ENCODE measurements at places on chromosomes 7 and 10. TPM values are rescaled to one million over a fixed set of nuclear protein-coding genes. Genes with fewer than 3 reads are reported as not detected.

- H3K4me3 ChIP-seq: peak overlapping the region; percentile 65
- H3K27me3 ChIP-seq: no peaks in the 10 kb centered on the region
- H3K27ac ChIP-seq: peak overlapping the region; percentile 48
- peaks cover 9% of the 10 kb centered on the region for H3K4me1 ChIP-seq
- no peaks in the 10 kb centered on the region for H3K36me3 ChIP-seq
Measured at GRCh38 chr7:101017064-101017777, 2.7 kb upstream of the MUC17 start.

Gene NUTM2E
- total RNA-seq: not detected

Gene GET4
- 26.8 TPM for total RNA-seq

Gene C10orf62
- not detected for total RNA-seq
